Amniotic stem cell (primary cell): ENCODE measurements at places on chromosomes 2 and 18.

DNA sequence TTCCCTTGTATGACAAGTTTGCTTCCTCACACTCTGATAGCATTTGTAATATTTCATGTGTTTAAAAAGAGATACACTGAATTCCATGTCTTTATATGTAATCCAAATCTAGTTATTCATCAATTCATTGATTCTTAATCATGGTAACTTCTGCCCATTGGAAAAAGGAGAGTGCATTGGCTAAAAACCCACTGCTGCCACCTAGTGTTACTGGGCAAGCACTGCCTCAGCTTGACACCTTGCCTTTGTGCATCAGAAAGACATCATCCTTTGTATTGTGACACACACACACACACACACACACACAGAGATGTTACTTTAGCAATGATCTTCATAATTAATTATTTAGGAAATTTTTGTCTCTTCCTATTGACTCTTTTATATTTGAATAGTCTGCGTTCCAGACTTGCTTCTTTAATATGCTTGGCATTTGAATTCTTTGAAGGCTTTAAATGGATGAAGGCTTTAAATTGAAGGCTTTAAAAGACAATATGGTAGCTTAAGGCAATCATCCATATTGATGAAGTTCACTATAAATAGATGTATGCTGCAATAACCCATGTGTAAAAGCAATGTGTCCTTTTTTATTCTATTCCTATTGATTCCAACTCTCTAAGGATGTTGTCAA lies 414.2 kb upstream of the CHST9 start:
- DNase-seq = peak; percentile 24

DNA sequence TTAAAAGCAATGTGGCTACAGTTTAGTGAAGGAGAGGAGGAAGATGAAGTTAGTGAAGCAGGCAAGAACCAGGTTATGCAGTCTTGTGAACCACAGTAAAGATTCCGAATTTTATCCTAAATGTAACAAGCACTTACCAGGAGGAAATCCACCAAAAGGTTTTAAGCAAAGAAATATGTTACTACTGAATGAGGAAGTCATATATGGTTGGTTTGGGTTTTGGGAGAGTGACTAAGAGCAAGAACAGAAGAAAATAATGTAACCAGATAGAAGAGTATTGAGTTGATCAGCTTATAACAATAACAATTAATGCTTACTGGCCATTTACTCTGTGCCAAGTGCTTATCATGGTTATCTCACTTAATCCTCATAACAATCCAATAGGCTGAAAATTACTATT lies 1.9 kb downstream of the USP37 start:
- no peak for DNase-seq

DNA sequence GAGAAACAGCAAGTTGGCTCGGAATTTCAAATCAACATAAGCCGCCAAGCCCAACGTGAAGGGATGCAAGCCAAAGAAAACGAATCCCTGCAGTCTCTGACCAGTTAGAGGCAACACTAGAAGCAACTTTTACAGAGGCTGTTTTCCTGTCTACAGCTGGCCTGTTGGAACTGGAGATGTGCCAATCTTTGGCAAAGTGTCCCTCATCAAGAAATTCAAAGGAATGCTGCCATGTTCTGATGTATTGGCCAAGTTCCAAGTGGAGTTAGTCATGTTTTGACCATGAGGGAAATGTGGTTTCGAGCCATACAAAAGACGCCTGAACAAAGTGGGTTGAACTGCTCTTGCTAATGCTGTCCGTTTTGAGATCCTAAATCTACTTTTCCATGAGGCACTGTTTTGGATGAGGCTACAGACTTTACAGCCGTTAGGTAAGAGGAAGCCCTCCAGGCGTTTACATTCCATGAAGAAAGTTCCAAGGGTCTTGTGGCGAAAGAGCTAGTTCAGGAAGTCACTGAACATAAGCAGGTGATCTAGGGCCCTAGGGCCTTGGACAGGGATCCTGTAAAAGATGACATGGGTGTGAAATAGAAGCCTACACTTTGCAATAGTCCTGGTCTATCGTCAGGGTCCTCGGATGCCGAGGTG lies 140.7 kb upstream of the PXDN start:
- no peak for DNase-seq

DNA sequence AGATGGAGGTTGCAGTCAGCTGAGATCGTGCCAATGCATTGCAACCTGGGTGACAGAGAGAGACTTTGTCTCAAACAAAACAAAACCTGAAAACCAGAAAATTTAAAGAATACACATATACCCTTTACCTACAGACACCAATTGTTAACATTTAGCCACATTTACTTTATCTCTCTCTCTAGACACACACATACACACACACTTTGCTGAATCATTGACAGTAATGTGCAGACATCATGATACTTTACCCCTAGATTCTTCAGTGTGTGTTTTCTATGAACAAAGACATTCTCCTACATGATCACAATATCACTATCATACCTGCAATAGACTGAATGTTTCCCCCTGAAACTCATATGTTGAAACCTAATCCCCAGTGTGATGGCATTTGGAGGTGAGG lies 10.2 kb upstream of the CFLAR start:
- DNase-seq = no peak

GRCh38 chr18:76980663-76981395 lies 151.8 kb downstream of the MBP start:
- no peak for DNase-seq

- no peak for DNase-seq
Measured at GRCh38 chr2:203997980-203998809, 61.6 kb downstream of the ICOS start.
